ENCODE measurements at places on chromosomes 12 and 14. TPM values are rescaled to one million over a fixed set of nuclear protein-coding genes. Genes with fewer than 3 reads are reported as not detected.

DNA sequence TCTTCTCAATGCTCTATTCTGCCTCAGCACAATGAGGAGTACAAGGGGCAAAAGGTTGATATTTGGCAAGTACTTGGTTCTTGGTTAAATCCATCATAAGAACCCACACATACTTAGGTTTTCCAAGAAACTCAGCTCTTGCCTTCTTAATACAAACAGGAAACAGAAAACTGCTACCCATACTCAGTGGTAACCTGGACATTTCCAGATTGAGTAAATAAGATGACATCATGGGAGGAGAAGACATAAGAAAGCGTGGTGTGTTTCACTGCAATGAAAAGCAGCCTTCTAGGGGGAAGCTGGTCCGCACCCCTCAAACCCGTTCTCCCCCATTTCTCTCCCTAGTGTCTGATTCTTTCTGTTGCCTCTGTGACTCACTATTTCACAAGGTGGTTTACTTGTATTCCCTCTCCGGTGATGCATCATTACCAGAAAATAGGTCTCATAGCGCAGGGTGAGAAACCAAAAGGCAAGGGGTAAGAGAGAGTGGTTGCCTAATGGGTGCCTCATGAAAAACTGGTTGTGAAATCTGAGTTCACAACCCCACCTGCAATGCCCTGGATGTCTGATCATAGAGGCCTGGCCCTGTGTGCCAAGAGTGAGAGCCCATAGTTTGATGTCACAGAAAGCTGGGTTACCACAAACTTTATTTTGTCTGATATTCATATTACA, 326.5 kb upstream of the TBX3 start:
- no peak overlapping the region for H3K4me3 ChIP-seq
- H3K36me3 ChIP-seq = no peaks in the 10 kb centered on the region
- H3K4me1 ChIP-seq = no peaks in the 10 kb centered on the region
- H3K27ac ChIP-seq = no peak overlapping the region
- H3K27me3 ChIP-seq = no peaks in the 10 kb centered on the region
- DNase-seq = no peak

DNA sequence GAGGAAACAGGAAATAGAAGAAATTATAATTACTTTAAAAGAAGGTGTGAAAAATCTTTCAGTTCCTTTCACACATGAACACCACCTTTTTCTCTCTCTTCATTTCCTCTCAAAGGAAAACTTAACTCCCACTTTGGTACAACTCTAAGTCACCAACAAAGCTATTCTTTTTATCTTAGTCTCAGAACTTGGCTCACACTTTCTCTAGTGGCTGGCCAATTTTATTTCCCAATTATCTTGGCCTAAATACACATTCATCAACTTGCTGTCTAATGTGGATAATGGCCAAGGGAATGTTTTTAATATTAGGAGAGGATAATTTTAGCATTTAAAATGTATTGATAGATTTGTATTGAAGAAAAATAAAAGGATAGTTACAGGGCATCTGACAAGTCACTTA, 64.5 kb upstream of the NAV3 start:
- no peak overlapping the region for H3K27ac ChIP-seq
- H3K4me1 ChIP-seq = no peaks in the 10 kb centered on the region
- DNase-seq = no peak
- H3K36me3 ChIP-seq = no peaks in the 10 kb centered on the region

DNA sequence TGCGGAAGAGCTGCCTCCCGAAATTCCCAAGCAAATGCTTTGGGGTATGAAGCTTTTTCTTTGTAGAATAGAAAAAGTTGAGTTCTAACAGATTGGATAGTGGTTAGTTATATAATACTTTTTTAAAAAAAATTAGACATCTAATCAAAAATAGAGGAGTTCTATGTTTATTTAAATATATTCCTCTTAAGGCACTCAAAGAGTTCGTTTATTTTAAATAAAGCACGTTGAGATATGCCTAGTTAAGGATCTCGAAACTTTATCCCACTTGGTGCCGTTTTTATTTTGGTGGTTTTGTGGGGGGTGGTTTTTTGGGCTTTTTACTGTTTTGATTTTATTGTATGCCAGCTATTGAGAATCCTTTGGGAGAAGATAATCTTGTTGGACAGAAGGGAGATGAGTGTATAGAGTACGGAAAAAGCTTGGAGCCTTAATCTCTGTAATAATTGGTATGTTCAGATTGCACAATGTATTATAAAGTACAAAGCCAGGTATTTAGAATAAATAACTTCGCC, 10.7 kb upstream of the SNAPC1 start:
- H3K27me3 ChIP-seq = no peaks in the 10 kb centered on the region
- no peak for DNase-seq
- H3K27ac ChIP-seq = peak overlapping the region; percentile 28
- H3K36me3 ChIP-seq = peaks cover 17% of the 10 kb centered on the region

DNA sequence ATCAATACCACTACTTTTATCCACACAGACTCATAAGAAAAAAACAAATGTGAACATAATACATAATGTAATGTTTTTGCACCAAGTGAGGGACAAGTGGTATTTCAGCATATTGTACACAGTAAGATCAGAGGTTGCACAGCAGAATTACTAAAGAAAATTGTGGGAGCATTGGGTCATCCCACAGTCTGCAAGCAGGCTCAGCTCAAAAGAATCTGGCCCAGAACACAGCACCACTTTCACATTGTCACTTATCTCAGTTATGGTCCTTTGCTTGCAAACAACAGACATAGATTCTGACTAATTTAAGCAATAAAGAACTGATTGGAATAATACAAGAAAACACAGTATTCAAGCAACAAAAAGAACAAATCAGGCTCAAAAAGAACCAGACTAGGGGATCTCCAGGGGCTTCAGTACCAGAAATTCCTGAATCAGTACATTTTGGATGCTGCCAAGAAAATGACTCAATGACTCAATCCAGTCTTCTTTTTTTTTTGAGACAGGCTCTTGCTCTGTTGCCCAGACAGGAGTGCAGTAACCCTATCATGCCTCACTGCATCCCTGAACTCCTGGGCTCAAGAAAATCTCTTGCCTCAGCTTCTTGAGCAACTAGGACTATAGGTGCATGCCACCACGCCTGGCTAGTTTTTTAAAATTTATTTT, 42.9 kb upstream of the EEA1 start:
- H3K4me1 ChIP-seq = no peaks in the 10 kb centered on the region
- H3K27ac ChIP-seq = no peak overlapping the region
- no peaks in the 10 kb centered on the region for H3K36me3 ChIP-seq
- no peak overlapping the region for H3K4me3 ChIP-seq
- no peak for DNase-seq

- no peaks in the 10 kb centered on the region for H3K27me3 ChIP-seq
- no peak overlapping the region for H3K4me3 ChIP-seq
- H3K27ac ChIP-seq = no peak overlapping the region
Observed at GRCh38 chr12:104280717-104281458, 22.7 kb upstream of the EID3 start.

- peaks cover 42% of the 10 kb centered on the region for H3K27me3 ChIP-seq
- no peak for DNase-seq
- H3K4me1 ChIP-seq = peaks cover 12% of the 10 kb centered on the region
- no peak overlapping the region for H3K4me3 ChIP-seq
Observed at GRCh38 chr14:50875359-50876070, 3.7 kb downstream of the ABHD12B start.

GRCh38 chr12:114623737-114624136, 60.2 kb downstream of the TBX3 start:
- no peaks in the 10 kb centered on the region for H3K36me3 ChIP-seq
- H3K4me1 ChIP-seq = no peaks in the 10 kb centered on the region
- H3K27me3 ChIP-seq = no peaks in the 10 kb centered on the region
- DNase-seq = no peak
- no peak overlapping the region for H3K4me3 ChIP-seq

DNA sequence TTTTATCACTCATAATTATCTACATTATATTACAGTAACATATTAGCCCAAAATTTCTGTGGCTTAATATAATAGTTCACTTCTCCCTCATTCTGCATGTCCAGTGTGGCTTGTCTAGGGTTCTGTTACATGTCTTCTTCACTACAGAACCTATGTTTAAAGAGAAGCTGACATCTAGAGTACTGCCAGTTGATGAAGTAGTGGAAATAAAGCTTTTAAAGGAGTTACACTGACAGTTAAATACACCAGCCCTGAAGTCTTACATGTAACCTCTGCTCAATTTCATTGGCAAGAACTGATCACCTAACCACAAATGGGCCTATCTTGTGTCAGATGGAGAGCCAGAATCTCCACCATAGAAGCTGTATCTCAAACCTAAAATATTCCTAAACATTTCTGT, 32.9 kb downstream of the RPS6KA5 start:
- no peaks in the 10 kb centered on the region for H3K36me3 ChIP-seq
- no peaks in the 10 kb centered on the region for H3K27me3 ChIP-seq
- no peak overlapping the region for H3K27ac ChIP-seq
- no peak for DNase-seq
- H3K4me3 ChIP-seq = no peak overlapping the region
- peaks cover 16% of the 10 kb centered on the region for H3K4me1 ChIP-seq

Gene FSCB
- not detected for total RNA-seq

Measured in natural killer cell (primary cell).